Hematopoietic multipotent progenitor cell treated with erythropoietin and hydrocortisone succinate and interleukin-3 and kit ligand, for 6 days (in vitro differentiated cells): ENCODE measurements at places on chromosomes 5 and 9.

- no peak for DNase-seq
Measured at GRCh38 chr9:1231998-1232919, 182.1 kb downstream of the DMRT2 start.

- no peak for DNase-seq
Measured at GRCh38 chr5:17663182-17663581, 28.9 kb downstream of the TAF11L14 start.

DNA sequence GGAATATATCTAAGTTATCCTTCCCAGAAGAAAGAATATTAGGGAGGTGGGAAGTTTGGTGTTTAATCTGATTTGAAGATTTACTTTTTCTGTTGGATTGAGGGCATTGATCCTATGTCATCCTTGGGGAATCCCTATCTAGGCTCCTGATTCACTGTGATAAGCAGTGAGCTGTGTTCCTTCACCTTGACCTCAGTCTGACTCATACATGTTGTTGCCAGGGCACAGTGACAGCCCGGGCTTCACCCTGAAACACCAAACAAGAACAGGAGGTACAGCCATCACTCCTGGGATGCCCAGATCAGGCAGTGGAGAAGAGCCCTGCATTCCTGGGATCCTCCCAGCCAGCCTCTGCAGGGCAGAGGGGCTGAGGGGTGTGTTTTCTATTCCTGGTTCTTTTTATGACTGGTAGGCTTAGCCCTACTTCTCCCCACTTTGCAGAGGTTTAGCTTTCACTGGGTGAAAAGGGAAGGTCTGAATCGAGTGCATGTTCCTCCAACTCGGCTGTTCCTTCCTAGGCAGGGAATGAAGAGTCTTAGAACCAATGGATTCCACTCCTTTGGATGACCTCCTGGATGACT is 3.1 kb upstream of the FAM53C start:
- no peak for DNase-seq

DNA sequence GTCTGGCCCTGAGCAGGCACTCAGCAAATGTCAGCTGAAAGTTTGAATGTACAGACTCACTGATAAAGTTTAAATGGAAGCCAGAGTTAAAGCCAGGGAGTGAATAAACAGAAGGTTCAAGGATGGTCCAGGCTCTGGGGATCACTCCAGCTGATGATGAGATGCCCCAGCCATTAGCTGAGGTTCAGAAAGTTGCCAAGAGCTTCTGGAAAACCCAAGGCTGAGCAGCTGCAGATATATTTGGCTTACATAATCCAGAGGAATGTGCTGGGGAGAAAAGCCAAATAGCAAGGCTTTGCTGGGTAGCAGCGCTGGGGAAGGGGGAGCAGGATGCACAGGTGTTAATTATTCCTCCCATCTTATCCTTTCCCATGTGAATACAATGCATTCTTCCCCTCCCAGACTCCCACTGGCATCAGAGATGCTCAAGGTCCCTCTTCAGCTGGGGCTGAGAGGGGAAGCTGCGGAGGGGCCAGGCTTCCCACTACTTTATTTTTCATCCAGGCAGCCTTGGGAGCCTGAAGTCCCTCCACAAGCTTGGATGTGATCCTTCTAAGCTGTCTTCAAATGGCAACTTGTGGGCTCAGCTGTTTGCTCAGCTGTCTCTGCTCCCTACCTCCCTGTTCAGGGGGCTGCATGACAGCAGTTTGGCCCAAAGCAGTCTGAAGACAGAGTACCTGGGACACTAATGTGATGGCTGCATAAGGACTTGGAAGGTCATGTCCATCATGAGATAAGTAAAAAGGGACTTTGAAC is 341.2 kb downstream of the TRIM32 start:
- no peak for DNase-seq

GRCh38 chr5:123756816-123757215 is 244.8 kb downstream of the CSNK1G3 start:
- no peak for DNase-seq

- peak; percentile 62 for DNase-seq
Measured at GRCh38 chr9:131282688-131283422, 6.5 kb upstream of the FAM78A start.

DNA sequence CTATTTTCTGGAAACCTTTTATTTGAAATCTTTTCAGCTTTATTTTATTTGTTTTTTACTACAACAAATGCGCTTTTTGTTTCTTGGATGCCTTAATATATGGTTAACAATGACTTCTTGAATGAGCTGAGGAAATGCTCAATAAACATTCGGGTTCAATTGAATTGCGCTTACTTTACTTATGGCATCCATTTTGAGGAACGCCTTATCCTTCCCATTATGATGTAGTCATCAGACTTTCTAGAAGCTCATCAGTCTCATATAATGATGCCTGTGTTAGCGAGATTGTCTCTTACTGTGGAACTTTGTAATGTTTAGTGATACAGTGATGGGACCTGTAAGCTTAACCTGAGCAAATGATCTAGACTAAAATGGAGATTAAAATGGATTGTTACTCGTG is 916 bp downstream of the SHLD3 start:
- DNase-seq: peak; percentile 38

DNA sequence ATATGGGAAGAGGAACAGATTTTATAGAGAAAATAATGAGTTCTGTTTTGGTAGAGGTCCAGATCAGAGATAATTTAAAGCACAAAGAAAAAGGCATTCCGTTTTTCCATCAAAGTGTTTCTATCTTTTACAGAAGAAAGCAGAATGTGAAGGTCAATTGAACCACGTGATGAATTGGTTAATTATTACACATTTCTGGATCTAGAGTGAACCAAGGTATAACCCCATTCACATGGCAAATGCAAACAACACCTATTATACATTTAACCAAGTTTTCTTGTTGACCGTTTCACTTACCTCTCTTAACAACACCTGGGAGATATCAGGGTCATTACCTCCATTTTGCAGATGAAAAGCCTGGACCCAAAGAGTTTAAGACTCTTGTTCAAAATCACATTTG is 34.9 kb upstream of the ZNF462 start:
- DNase-seq: no peak
